Kidney capillary endothelial cell (primary cell): ENCODE measurements at places on chromosomes 11 and 22.

DNA sequence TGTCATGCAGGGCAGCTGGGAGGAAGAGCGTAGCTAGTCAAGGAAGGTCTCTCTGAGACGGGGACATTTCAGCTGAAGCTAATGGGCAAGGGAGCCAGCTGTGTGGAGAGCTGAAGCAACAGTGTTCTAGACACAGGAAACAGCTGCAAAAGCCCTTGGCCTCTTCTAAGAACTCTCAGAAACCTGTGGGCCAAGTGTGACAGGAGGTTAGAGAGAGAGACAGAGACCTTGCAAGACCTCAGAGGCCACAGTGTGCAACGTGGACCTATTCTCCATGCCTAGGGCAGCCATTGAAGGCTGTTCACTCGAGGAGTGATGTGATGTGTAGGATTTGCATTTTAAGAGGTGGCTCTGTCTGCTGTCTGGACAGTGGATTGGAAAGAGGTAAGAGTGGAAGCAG lies 48.7 kb upstream of the TNRC6B start:
- DNase-seq, result no peak

GRCh38 chr11:8056810-8057463 lies 24.1 kb upstream of the TUB start:
- no peak for DNase-seq

DNA sequence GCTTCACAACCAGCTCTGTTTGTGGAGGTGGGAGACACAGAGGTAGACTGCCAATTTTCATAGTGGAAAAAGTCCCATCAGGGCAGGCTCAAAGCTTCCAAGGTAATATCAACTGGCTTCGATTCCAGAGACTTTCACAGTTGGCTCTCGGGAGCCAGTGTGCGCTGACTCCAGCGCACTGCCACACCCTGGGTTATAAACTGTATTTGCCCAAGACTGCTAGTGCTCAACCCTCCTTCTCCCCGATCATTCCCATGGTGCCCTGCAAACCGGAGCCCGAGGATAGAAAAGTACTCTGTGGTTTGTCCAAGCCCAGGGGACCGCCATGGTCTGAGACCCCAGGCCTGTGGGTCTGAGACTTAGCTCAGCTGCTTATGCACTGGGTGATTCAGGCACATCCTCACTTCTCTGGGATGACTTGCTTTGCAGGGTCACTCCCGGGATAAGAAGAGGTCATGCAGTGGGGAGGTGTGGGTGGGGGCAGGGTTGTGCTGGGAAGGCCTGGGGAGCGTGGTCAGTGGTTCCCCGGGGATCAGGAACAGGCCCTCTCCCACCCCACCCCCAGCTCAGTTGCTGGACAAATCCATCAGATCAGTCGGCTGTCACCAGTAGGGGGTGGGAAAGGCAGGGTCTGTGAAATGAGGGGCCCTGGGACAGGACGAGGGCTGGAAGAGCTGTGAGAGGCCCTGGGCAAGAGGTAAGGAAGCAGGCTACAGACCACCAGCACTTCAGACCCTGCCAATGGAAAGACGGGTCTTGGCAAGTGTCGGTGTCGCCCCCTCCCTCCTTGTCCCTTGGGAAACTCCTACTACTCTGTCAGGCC lies 26.7 kb upstream of the PICK1 start:
- DNase-seq, result no peak

GRCh38 chr11:44016131-44016530 lies 31.6 kb upstream of the ACCSL start:
- no peak for DNase-seq

DNA sequence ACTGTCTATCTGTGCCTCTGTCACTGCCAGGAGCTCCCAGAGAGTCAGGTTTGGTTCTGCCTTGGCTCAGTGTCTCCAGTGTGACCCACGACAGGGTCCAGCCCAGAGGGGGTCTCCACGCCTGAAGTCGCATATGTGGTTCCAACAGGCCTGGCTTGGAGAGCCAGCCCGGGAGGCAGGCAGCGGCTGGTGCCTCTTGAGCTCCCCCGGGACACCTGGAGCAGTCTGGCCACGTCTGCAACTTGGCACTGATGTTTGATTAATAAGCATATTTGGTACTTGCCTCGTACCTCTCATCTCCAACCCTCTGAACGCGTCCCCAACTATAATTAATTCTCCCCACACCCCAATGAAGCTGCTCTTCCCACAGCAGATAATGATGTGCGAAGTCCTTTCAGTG lies 31.7 kb upstream of the SHISAL1 start:
- no peak for DNase-seq

- DNase-seq, result no peak
These were observed 81.0 kb upstream of the ZBED5 start for GRCh38 chr11:10938650-10939387.

DNA sequence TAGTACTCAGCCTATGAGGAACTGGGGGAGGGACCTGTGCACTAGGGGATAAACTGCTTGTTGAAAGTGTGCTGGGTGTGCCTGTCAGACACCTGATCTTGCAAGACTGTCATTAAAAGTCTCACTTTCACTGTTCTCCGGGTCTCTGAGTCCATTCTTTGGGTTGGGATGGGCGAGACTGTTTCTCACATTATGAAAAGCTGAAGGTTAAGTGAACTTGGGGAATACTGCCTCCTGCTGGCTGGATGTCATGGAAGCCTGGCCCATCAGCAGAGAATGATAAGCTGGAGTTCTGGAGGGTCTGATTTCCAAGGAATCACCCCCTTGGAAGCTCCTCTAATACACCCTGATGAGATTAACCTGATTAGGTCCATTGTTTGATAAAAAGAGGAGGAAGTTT lies 9.0 kb upstream of the VPREB1 start:
- DNase-seq, result peak; percentile 46

GRCh38 chr11:21554284-21554683 lies 638.6 kb upstream of the ANO5 start:
- DNase-seq, result no peak

- DNase-seq, result peak; percentile 33
These were observed at the start of gene KMT5B for GRCh38 chr11:68213135-68213515. Gene KMT5B, minus strand, starts transcription at chr11:68213296. Its CDS starts 23,220 bp downstream, at chr11:68190076.

- DNase-seq, result no peak
These were observed 964.9 kb upstream of the CCDC90B start for GRCh38 chr11:84250834-84251613.

- DNase-seq, result no peak
These were observed 22.3 kb downstream of the PPARA start for GRCh38 chr22:46172522-46173110.

DNA sequence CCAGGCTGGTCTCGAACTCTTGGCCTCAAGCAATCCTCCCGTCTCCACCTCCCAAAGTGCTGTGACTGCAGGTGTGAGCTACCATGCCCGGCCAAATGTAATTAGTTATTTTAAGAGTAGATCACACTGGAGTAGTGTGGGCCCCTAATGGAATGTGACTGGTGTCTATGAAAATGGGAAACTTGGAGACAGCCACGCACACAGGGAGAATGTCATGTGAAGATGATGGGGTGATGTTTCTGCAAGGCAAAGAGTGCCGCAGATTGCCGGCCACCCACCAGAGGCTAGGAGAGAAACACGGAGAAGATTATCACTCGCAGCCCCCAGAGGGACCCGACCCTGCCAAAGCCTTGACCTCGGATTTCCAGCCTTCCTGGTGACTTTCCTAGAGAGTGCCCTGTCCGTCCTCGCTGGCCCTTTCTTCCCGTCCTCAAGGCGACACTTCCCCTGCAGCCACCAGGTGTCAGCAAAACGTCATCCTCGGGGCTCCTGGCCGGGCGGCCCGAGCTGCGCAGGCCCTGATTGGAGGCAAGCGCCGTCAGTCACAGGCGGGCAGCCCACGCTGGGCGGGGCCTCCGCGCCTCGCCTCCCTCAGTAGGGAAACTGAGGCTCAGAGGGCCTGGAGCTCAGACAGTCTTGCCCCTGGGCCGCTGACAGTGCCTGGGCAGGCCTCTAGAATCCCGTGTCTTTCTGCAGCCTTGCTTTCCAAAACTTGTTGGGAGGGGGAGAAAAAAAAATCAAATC lies 16.3 kb downstream of the CRYBB2 start:
- DNase-seq, result peak; percentile 82

- DNase-seq, result no peak
These were observed 121.5 kb downstream of the C11orf91 start for GRCh38 chr11:33579101-33579500.

- no peak for DNase-seq
These were observed 18.3 kb upstream of the MICAL2 start for GRCh38 chr11:12091956-12092558.

DNA sequence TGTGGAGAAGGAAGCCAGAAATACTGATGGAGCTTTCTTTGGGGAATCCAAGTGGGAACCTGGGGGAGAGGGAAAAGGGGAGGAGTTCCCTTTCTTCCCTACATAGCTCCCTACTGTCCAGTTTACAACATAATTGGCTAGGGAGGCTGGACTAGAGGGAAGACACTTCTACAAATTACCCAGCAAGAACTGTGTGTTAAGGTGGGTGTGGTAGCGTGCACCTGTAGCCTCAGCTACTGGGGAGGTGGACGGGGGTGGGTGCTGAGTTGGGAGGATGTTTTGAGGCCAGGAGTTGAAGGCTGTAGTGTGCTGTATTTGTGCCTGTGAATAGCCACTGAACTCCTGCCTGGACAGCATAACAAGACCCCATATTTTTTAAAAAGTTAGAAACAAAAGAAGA lies 74.0 kb downstream of the NAV2 start:
- DNase-seq, result no peak

DNA sequence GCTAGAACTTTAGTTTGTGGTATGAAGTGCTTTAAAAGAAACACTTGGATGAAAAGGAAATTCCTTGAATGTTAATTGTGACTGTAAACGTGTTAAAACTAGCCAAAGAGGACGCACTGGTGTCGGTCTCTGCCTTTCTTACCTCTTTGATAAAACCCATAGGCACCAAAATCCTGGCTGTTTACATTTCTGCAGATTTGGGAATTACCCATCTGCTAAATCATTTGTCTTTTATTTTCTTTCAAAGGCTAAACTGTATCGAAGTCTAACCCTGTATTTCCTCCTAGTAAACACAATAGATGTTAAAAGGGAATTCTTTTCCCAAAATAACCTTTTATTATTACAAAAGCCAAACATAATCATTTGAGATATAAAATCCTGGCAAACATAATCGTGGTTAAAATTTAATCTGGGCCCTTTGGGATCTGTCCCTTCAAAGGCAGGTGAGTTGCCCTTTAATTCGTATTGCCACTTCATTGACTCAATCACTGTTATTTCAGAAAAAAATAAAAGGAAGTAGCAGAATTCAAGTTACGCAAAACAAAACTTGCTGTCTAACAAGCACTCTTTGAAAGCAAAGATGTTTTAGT lies 2.4 kb downstream of the RASSF10 start:
- no peak for DNase-seq

- DNase-seq, result no peak
These were observed 74.6 kb upstream of the KCNQ1OT1 start for GRCh38 chr11:2774173-2775082.

DNA sequence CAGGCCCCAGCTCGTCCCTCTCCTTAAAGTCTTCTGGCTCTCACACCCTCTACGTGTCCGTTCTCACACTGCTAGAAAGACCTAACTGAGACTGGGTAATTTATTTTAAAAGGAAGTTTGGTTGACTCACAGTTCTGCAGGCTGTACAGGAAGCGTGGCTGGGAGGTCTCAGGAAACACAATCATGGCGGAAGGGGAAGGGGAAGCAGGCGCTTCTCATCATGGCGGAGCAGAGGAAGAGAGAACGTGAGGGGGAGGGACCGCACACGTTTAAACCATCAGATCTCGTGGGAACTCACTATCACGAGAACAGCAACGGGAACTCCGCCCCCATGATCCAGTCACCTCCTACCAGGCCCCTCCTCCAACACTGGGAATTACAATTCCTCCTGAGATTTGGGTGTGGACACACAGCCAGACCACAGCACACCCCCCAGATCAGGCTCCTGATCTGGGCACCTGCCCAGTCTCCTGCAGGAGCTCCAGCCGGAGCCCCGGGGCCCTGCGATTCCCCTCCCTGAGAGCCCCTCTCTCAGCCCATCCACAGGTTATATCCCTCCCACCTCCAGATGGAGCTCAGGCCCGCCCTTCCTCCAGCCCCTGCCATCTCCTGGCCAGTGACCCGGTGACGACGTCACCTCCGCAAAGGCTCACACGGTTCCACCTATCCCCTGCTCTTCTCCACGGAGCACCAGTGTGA lies 170.2 kb downstream of the BRD1 start:
- DNase-seq, result peak; percentile 97

DNA sequence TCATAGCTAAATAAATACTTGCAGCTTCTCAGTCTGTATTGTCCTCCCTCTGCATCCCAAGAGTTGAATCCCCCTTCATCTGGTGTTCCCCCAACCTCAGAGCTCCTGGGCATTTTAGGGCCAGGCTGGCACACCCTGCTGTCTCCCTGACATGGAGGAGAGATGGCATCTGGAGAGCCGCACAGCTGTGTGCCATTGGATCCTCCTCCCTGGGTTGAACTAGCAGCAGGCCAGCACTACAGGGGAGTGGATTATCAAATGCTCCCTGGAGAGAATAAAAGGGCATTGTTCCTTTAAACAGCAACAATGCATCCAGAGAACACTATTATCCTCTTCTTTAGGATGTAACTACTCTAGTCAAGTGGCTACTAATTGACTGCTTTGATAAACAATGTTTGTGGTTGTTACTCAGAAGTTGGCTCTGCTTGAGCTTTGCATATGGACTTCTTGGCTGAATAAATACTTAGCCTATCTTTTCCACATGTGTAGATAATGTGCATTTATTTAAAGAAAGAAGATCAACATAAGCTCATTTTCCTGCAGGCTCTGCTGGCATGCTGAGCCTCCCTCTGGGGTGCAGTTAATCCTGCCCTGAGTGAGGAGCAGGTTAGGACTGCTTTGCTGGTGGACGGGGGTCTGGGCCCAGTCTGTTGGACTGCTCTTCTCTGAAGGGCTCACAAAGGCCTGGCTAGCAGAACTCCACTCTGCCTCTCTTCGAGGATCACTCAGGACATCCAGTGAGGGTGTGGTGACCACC lies 897.2 kb downstream of the TBC1D22A start:
- DNase-seq, result no peak

- DNase-seq, result no peak
These were observed 3.7 kb downstream of the POLR2L start for GRCh38 chr11:838441-839279.

- no peak for DNase-seq
These were observed 27.8 kb downstream of the MORC2 start for GRCh38 chr22:30940685-30941362.

GRCh38 chr22:22061085-22062077 lies 78.8 kb upstream of the TOP3B start:
- DNase-seq, result no peak

GRCh38 chr11:132142554-132142953 lies 772.1 kb downstream of the NTM start:
- no peak for DNase-seq

GRCh38 chr11:45922425-45923082 lies at the start of gene LARGE2:
Gene LARGE2, plus strand, starts transcription at chr11:45922656. Its CDS starts 227 bp downstream, at chr11:45922883.
- DNase-seq, result no peak

DNA sequence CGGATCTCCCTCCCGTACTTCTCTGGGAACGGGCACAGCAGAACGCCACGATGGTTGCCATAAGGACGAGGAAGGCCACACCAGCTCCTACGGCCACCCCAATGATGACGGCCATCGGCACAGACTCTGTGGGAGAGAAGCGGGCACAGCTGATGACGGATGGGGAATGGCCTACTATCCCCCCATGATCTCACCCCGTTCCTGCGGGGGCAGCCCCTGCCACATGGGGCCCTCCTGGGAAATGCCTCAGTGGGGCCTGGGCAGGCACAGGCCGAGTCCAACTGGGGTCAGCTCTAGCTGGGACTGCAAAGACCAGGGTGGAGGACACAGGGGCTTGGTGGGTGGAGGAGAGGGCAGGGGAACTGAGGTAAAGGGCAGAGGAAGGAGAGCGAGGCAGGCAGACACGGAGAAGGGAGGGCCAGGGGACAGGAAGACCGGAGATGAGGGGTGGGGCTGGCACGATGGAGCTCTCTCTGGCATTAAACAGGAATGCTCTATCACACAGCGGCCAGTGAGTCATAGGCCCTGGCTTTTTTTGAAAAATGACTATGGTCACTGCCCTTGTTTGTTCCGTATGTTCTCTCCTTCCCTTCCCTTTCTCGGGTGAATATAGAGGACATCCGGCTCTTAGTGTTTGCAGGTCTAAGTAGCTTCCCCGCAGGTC lies 76.0 kb downstream of the ST3GAL4 start:
- DNase-seq, result peak; percentile 75
